ENCODE measurements at places on chromosomes 3 and 15.

- DNase-seq, result no peak
These were observed 1.1 kb upstream of the PLCL2 start for GRCh38 chr3:16883723-16884083.

GRCh38 chr3:28980631-28981030 is 300.2 kb upstream of the RBMS3 start:
- DNase-seq, result no peak

DNA sequence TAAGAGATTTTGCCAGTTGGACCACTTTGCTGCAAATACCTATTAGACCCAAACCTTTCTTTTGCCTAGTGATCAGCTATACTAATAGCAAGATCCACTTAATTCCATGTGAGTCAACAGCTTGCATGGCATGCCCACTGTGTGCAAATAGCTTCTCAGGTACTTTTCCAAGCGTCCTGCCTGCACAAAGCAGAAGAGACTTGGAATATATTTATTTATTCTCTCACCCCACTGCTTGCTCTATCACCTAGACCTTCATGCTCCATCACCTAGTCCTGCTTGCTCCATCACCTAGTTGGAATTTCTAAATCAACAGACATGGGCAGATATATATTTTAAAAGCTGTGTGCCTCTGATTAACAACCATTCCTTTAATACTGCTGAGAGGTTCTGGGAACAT is 47.6 kb downstream of the MBNL1 start:
- no peak for DNase-seq

DNA sequence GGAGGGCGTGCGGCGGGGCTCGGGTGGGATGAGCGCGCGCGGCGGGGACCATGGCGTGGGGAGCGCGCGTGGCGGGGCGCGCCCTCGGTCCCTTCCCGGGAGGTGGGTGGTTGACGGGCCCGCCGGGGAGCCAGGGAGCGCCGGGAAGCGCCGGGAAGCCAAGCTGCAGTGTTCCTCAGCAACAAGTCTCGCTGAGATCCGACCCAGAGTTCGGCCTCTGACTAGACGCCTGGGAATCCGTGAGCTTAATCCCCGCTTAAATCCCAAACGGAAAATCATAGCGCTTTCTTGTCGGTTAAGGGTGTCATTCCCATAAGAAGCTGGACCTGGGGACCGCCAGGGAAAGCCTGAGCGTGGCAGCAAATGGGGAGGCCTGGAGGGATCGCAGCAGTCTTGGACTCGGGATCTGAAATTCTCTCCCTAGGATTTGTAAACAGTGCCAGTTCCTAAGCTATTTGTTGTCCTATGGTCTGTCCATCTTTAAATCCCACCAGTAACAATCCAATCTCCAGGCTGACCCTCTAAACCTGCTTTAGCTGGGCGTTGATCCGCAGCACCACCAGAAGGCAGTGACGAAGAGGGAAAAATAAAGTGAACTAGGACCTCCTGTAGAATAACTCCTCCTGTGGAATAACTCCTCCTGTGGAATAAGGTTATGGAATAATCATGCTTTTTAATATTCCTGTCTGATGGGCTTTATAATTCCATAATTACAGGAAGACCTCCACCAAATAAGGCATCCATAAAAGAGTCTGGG is 570 bp upstream of the NEDD4 start:
- no peak for DNase-seq

DNA sequence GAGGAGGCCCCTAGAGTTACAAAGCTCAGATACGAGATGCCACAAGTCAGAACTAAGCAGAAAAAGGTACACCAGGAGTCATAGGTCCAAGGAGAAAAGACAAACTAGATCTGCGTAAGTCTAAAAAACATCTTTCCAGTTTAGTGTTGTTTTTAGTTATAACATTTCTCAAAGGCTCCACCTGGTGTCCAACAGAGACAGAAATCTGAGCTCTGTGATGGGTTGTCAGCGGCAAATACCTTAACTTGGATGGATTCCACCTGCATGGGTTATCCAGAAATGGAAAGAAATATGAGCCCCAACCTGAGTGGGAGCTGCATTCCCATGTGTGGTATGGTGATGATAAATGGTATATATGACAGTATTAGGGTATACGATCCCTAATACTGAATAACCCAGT is 238.6 kb upstream of the CHRM5 start:
- no peak for DNase-seq
